Natural killer cell treated with Interleukin-12 subunit alpha and Interleukin-12 subunit beta and Interleukin-15 and Interleukin-18, amount 100 ng/mL, for 72 hours (primary cell): ENCODE measurements at places on chromosomes 1 and 21.
A peak's percentile ranks its signal among the peaks of the same experiment; 100 is the strongest.

- peak; percentile 34 for DNase-seq
These were observed 86.9 kb downstream of the NAV1 start for GRCh38 chr1:201625851-201626251.

- DNase-seq: no peak
These were observed 29.4 kb downstream of the PALMD start for GRCh38 chr1:99675292-99675691.

DNA sequence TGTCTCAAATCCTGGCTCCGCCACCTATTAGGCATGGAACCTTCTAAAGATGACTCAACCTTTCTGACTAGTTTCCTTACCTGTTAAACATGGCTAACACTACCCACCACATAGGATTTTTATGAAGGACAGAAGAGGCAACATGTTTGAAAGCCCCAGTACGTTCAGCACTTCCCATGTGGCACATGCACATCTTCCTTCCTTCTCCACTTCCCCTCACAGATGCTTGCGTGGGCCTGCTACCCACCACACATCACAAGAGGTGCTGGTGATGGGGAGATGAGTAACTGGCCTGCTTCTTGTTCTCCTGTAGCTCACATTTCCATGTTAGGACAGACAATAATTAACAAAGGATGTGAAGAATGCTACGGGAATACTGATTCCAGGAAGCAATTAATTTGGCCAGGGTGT is 7.1 kb downstream of the ZBTB21 start:
- no peak for DNase-seq

DNA sequence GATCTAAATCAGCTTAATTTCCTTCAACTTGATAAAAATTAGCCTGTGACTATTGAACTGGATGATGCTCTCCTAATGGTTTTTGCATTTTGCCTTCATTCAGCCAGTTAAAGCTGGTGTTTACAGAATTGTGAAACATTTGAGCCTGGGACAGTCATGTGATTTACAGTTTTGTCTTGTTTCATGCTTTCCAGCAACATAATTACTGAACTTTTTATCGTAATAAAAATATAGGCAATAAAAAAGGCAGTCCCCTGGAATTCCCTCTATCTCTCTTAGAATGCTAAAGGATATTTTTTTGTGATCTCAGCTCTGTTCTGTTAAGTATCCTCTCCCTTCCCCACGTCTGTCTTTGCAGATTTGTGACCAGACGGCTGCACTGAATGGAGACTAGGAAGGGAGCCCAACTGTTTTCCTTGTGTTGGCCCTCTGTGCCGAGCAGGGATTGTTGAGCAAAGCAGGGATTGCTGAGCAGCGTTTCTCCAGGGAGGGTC is 70.3 kb upstream of the RGL1 start:
- DNase-seq: no peak

DNA sequence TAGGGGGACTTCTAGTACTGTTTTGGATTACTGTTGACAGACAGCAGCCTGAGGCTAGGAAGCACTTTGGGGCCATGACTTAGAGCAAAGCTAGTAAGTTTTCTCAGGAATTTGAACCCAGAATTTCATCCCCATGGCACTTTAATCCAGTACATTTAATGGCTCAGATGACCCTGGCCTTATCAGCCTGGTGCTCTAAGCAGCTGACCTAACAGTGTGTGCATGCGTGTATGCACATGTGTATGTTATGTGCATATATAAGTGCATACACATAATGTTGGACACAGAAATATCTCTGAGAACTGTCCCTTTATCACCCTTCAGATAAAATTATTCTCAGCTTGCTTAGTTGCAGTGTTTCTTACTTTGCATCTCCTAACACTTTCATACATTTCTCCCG is 115.0 kb downstream of the CLIC6 start:
- DNase-seq: no peak

GRCh38 chr1:77832901-77833300 is 53.5 kb downstream of the MIGA1 start:
- DNase-seq: no peak

- DNase-seq: no peak
These were observed 51.8 kb downstream of the KCNK1 start for GRCh38 chr1:233665575-233666270.

- no peak for DNase-seq
These were observed 13.6 kb upstream of the LAMTOR5 start for GRCh38 chr1:110420874-110421793.

DNA sequence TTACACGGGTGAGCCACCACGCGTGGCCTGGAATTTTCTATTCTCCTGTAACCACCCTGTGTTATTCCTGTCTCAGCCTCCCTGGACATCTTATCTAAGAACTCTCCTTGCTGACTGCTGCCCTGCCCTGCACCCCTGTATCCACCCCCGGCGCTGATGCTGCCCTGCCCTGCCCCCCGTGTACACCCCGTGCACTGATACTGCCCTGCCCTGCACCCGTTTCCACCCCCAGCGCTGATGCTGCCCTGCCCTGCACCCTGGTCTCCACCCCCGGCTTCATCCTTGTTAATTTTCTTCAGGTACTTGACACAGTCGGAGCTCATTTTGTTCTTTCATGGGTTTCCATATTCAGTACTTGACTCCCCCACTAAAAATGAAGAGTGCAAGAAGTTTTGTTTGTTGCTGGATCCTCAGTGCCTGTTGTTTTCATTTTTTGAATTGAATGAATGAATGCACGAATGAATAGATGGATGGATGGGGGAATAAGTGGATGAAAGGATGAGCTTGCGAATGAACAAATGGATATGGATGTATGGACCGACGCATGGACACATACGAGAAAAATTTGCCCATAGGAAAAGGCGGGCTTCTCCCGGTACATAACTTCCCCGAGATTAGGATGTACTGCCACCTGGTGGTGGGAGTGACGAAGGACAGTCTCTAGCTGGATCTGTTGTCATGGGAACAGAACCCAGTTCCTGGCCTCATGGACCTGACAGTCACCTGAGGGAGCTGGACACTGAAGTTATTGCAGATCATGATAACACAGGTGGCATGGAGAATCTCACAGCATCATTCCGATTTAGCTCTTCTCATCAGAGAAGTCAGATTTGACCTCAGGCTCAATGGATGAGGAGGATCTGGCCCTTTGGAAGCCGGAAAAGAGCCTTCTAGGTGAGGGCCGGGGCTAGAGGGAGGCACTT is 14.9 kb downstream of the AADACL4 start:
- peak; percentile 76 for DNase-seq
